H54 (cell line): ENCODE measurements at places on chromosomes 5 and 9.

- DNase-seq, result no peak
Measured at GRCh38 chr5:18159331-18159730, 525.1 kb downstream of the TAF11L14 start.

GRCh38 chr5:179869641-179870402 is 11.2 kb upstream of the MRNIP start:
- DNase-seq, result no peak

DNA sequence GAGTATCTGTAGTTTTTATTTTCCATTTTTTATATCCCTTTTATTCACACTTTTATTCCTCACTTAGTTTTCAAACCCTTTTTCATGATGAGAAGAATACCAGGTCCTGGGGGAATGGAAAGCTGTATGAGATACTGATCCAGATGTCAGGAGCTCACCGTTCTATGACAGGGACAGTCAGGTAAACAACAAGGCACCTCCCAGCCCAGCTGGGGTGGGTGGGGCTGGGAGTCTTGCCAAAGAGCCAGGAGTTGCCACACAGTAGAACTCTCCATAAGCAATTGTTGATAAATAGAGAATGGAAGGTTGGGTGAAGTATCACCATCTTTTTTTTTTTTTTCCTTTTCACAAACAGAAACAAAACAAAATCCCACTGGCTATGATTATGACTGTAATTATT is 225.8 kb downstream of the NSG2 start:
- DNase-seq, result no peak

- no peak for DNase-seq
Measured at GRCh38 chr5:177276886-177277285, 26.6 kb downstream of the RAB24 start.

GRCh38 chr5:172441262-172441751 is 13.0 kb downstream of the SH3PXD2B start:
- no peak for DNase-seq

DNA sequence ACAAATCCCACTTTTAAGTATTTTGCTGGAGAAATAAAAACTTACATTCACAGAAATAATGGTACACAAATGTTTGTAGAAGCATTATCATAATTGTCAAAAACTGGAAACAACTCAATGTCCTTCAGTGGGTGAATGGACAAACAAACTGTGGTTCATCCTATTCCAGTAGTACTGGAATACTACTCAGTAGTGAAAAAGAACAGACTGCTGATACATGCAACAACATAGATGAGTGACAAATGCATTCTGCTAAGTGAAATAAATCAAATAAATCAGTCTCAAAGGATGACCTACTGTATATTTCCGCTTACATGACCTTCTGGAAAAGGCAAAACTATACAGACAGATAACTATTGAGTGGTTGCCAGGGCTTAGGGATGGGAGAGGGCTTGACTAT is 114.1 kb downstream of the ANKRD55 start:
- no peak for DNase-seq

- peak; percentile 100 for DNase-seq
Measured at GRCh38 chr9:137086531-137087408, at the start of gene MAN1B1. Gene MAN1B1 (plus strand): TSS chr9:137086985. CDS start chr9:137087000, 15 bp downstream.

DNA sequence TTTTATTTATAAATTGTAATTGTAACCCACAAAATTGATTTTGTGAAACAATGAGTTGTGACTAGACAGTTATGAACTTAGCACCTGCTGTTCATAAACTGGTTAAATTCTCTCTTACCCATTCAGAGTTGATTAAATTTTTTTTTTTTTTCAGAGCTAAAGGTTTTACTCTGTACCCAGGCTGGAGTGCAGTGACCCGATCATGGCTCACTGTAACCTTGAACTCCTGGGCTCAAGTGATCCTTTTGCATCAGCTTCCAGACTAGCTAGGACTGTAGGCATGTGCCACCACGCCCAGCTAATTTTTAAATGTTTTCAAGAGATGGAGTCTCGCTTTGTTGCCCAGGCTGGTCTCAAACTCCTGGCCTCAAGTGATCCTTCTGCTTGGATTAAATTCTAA is 1.9 kb downstream of the HSD17B4 start:
- DNase-seq, result no peak

GRCh38 chr9:130459941-130460669 is 15.3 kb downstream of the ASS1 start:
- no peak for DNase-seq

DNA sequence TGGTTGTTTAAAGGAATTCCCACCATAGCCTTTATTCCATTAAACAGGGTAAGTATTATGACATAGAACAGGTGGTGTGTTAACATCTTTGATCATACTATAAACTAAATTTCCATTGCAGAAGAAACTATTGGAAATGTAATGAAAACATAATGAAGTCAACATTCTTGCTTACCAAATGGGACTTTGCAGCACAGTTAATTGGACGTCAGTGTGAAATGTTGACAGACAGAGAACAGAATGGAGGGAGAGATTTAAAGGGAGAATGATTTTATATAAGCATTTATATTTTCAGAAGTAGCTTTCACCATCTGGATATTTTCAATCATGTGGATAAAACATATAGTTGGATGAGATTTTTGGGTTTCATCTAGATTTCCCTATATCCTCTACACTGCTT is 311.3 kb downstream of the TUSC1 start:
- no peak for DNase-seq

- DNase-seq, result no peak
Measured at GRCh38 chr9:23686896-23687295, 139.1 kb downstream of the ELAVL2 start.

DNA sequence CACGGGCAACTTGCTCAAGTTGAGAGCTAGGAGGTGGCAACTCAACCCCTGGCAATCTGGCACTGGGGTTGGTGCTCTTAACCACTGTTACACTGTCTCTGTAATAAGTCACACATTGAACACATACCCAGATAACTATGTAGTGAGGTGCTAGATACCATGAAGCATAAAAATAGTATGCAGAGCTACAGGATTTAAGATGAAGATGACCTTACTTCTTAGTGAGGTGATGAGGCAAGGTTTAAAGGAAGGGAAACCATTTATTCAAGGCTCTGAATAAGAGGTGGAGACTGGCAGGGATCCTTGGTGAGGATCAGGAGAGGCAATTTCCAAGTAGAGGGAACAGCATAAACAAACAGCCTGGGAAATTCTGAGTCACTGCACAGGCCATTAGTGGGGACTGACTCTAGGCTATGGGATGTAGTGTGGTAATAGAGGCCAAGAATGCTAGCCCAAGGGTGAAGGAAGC is 67.6 kb upstream of the NR3C1 start:
- DNase-seq, result peak; percentile 20

DNA sequence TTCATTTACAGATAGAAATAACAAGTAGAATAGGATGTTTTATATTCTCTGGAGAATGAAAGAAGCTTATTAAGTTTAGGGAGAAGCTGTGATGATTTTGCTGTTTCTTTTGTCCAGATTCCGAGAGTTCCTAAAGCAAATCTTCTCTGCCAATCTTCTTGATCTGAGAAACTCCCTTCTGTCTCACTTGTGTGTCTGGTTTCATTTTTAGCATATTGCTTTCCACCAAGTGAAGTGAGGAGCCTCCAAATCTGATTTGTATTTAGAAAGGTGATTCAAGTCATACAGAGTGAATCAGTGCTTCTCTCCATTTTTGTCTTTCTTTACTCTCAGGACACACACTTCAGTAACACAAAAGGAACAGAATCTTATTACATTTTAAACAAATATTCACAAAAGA is 48.4 kb downstream of the STX17 start:
- no peak for DNase-seq

- DNase-seq, result peak; percentile 37
Measured at GRCh38 chr9:122036988-122037387, 56.1 kb downstream of the TTLL11 start.

- DNase-seq, result no peak
Measured at GRCh38 chr9:88287972-88288371, 100.3 kb upstream of the SPIN1 start.

DNA sequence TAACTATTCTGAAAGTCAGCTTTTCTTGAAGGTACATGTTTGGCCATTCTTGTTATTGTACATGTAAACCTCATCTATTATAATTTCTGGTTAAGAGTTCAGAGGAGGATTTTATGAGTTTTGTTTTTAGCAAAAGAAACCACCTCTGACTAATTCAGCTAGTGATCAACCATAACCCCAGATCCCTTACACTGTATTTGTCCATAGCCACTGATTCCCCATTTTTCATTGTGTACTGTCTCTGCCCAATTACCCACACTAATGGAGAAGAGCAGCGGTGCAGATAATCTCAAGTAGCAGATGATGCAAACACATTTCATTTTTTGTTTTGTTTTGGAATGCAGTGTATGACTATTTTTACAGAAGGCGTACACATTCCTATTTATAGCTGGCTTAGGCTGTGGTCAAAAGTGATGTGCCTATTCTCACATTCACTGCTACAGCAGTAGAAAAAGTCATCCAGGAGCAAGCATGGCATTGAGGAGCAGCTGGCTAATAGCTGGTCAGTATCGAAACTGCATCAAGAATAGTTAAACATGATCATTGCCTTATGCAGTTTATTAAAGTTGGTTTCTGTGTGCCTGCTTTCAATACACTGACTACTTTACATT is 988.3 kb downstream of the DTWD2 start:
- DNase-seq, result no peak

GRCh38 chr5:81995407-81995806 is 23.6 kb downstream of the ATG10 start:
- DNase-seq, result no peak

DNA sequence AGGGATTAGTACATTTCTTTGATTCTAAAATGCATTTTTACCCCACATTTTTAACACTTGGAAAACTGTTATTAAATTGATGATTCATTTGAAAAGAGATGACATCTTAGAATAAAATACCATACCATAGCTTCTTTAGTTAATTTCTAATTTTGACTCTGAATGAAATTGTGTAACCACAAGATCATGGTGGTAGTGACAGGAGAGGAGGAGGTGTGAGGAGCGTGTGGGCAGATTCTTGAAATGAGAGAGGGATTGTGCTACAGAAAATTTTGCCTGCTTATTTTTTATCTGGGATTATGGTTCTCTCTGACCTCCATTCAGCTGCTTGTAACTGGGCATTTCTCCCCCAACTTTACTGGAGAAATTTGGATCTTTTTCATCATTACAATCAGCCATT is 173.3 kb upstream of the CLINT1 start:
- DNase-seq, result no peak

DNA sequence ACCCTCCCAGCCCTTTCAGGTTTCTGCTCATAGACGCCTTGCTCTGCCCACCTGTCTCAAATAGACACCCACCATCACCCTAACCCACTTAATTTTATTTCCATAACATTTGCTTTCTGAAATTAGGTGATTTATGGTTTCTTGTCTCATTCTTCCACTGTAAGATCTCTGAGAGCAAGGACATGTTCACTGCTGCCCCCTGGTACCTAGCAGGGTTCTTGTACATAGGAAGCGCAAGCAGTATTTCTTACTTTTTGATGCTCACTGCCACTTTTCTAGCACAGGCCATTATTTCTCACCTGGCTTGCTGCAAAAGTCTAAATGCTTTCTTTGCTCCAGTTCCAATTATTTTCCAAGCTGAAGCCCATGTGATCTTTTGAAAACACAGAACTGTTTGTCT is 16.8 kb downstream of the C9orf57 start:
- no peak for DNase-seq

GRCh38 chr9:103990311-103990710 is 103.8 kb upstream of the SMC2 start:
- DNase-seq, result no peak

GRCh38 chr5:74765929-74766328 is 988 bp downstream of the GFM2 start:
- no peak for DNase-seq

DNA sequence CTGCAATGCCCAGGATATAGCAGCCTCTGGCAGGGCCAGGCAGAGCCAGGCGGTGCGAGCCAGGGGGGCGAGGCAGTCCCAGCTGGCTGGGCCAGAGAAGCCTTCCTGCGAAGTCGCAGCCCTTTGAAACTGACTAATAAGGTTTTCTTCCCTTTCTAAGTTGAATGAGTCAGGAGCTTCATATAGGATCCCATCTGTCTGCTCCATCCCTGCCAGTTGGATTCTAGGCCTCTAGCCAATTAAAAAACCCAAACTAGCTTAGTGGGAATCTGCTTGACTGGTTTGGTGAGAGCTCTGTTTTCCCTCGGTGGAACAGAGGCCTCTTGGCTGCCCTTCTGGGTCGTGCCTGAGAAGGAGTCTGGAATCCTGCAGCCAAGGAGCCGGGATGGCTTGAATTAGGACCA is 70.1 kb upstream of the RAPGEF1 start:
- no peak for DNase-seq

- DNase-seq, result peak; percentile 15
Measured at GRCh38 chr5:71778678-71779276, 59.7 kb downstream of the CARTPT start.

GRCh38 chr9:94081864-94082463 is 2.3 kb upstream of the PTPDC1 start:
- no peak for DNase-seq

DNA sequence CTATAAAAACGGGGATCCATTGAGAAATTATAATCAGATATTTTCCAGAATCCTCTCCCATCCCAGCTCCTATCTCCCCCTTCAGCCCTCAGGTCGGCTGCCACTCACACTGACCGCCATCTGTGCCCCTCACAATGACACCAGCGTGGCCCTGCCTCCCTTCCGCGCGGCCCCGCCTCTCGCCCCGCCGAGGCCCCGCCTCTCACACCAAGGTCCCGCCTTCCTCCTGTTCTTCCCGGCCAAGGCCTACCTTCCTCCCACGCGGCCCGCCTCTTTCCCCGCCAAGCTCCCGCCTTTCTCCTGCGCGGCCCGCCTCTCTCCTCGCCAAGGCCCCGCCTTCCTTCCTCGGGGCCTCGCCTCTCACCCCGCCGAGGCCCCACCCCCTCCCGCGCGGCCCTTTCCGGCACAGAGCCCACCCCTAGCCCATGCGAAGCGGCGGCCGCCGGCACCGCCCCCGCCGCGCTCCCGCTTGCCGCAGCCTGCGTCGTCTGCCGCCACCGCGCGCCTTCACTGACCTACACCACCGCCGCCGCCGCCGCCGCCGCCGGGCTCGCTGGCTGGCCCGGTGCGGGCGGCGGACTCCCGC is at the start of gene DNAJC21:
Gene DNAJC21, plus strand, starts transcription at position 426 of the 586 bp plus-strand sequence. CDS start 261 bp downstream, outside the sequence.
- peak; percentile 91 for DNase-seq

GRCh38 chr5:54867310-54867944 is 118.0 kb downstream of the ESM1 start:
- peak; percentile 50 for DNase-seq

GRCh38 chr9:133471551-133472276 is 7.2 kb downstream of the SLC2A6 start:
- DNase-seq, result no peak

DNA sequence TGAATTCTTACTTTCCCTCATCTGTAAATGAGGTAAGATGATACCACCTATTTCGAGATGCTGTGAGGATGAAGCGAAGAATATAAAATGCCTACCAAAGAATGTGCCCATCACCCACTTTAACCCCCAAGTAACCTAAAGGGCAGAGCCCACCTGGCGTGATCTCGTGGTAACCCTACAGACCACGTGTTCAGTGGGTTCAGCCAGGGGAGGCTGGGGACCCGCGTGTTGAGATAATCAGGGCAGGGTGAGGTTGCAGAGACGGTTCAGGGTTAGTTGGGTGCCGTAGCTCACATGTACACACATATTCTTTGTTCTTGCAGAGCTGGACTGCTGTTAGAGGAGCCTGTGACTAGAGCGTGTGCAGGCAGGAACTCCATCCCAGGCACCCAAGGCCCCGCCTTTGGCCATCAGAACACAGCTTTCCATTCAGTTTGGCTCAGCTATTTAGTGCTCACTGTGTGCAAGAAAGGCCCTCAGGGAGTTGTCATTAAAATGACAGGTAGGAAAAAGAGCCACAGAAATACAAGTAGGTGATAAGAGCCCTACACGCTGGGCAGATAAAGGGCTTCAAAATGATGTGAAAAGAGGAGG is 56.5 kb upstream of the HAND1 start:
- no peak for DNase-seq
